ENCODE measurements at places on chromosomes 2 and 18. TPM values are rescaled to one million over a fixed set of nuclear protein-coding genes. Genes with fewer than 3 reads are reported as not detected.

The C1GALT1C1L gene
- not detected for total RNA-seq

The AUP1 gene
- total RNA-seq, result 36.1 TPM

The NBEAL1 gene
- total RNA-seq, result 40.1 TPM

The ZNF396 gene
- total RNA-seq, result 3.2 TPM

The MYO1B gene
- total RNA-seq, result 59.5 TPM

The LYPD1 gene
- 24.1 TPM for total RNA-seq

The GKN1 gene
- 2.0 TPM for total RNA-seq

The SERPINB11 gene
- total RNA-seq, result not detected

The RANBP2 gene
- total RNA-seq, result 74.0 TPM

The ACOXL gene
- not detected for total RNA-seq

The ADGRF3 gene
- under 0.01 TPM for total RNA-seq

The HOXD10 gene
- not detected for total RNA-seq

The TPRKB gene
- total RNA-seq, result 26.8 TPM

The FRZB gene
- 14.3 TPM for total RNA-seq

The KCNG2 gene
- total RNA-seq, result 0.25 TPM
